ENCODE measurements at places on chromosomes 16 and 17.

- no peak for DNase-seq
- H3K4me1 ChIP-seq = no peaks in the 10 kb centered on the region
- H3K27ac ChIP-seq = no peak overlapping the region
- no peaks in the 10 kb centered on the region for H3K27me3 ChIP-seq
These were observed 43.3 kb downstream of the PARN start for GRCh38 chr16:14586637-14587305.

- H3K4me1 ChIP-seq = no peaks in the 10 kb centered on the region
- peak; percentile 58 for DNase-seq
- no peaks in the 10 kb centered on the region for H3K27me3 ChIP-seq
- H3K27ac ChIP-seq = peak overlapping the region; percentile 16
- H3K4me3 ChIP-seq = no peak overlapping the region
- H3K36me3 ChIP-seq = no peaks in the 10 kb centered on the region
These were observed 79.3 kb downstream of the ABCC12 start for GRCh38 chr16:48076455-48077012.

- DNase-seq = no peak
- no peaks in the 10 kb centered on the region for H3K36me3 ChIP-seq
- H3K4me3 ChIP-seq = no peak overlapping the region
- no peak overlapping the region for H3K27ac ChIP-seq
These were observed 6.1 kb upstream of the RNF157 start for GRCh38 chr17:76246080-76247066.

DNA sequence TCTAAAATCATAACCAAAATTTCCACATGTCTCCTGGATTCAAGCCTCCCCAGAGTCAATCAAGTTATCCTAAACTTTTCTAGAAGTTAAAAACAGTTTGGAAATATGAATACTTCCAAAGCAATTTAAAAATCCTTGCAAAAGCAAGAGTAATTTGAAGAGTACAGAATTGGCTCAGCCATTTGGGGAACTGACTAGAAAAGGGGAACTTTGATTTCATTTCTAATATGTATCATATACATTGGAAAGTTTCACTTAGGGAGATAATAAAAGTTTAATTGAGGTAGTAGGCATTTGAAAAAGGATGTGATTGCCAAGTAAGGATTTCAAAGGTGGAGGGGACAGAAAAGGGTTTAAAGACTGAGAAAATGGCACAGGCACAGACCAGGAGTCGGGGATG is 9.0 kb upstream of the SLFN12L start:
- H3K27ac ChIP-seq = no peak overlapping the region
- no peaks in the 10 kb centered on the region for H3K4me1 ChIP-seq
- no peaks in the 10 kb centered on the region for H3K36me3 ChIP-seq
- no peak overlapping the region for H3K4me3 ChIP-seq
- peaks cover 7% of the 10 kb centered on the region for H3K27me3 ChIP-seq
- no peak for DNase-seq

DNA sequence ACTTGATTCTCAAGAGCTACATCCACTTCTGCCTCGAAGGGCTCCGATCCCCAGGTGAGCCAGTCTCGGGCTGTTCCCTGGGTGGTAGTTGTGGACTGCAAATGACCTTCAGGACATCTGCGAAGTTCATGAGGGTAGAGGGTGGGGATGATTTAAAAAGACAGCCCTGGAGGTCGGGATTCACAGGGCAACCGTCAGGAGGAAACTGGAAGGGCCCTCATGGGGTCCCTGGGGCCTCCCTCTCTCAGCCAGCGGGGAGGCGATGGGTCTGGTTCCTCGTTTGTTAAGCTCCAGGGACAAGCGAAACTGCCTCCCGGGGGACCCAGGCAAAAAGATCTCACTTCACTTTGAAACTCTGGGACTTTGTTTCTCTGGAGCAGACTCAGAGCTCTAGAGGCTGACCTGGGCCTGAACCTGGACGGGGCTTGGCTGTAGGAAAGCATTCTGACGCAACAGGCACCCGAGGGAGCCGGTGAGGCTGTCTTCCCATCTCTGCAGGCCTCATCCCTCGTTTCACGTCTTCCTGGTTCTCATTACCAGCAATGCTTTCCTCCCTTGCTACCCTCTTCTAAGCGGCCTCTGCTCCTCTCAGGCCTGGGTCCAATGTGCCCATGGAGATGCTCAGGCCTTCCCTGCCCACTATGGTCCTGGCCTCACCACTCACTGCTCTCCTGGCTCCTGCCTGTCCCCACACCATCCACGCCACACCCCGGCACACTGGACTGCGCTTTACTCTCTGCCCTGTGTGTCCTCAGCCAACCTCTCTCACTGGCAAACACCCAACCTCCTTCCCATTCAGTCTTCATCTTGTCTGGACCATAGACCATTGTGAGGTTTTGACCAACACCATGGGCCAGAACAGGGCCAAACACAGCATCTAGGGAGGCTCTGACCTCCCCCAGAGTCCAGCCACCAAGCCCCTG is 214.2 kb upstream of the TNRC6C start:
- H3K36me3 ChIP-seq = no peaks in the 10 kb centered on the region
- no peak overlapping the region for H3K27ac ChIP-seq
- no peak overlapping the region for H3K4me3 ChIP-seq
- DNase-seq = no peak
- no peaks in the 10 kb centered on the region for H3K27me3 ChIP-seq

- no peak overlapping the region for H3K4me3 ChIP-seq
- no peaks in the 10 kb centered on the region for H3K4me1 ChIP-seq
- no peaks in the 10 kb centered on the region for H3K36me3 ChIP-seq
- no peak overlapping the region for H3K27ac ChIP-seq
- no peaks in the 10 kb centered on the region for H3K27me3 ChIP-seq
- no peak for DNase-seq
These were observed 275.8 kb upstream of the MAF start for GRCh38 chr16:79876332-79876730.

DNA sequence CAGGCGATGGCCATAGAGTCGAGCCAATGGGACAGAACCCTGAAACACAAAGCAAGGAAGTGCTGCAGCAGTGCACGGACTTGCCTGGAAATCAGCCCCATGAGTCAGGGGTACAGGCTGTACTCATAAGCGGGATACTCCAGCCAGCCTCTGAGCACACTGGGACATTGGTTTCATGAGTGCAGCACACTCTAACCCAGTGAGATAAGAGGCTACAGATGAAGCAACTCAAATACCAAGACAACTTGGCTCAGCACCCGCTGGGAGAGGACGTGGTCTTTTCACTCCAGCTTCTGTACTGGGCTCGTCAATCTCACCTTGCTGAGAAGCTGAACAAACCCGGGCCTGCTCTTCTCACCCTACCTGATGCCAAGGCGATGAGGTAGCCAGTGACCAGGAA is 98.2 kb downstream of the AXIN2 start:
- DNase-seq = peak; percentile 55
- no peaks in the 10 kb centered on the region for H3K36me3 ChIP-seq
- H3K4me3 ChIP-seq = no peak overlapping the region
- H3K27me3 ChIP-seq = peaks cover 4% of the 10 kb centered on the region
- H3K27ac ChIP-seq = no peak overlapping the region

GRCh38 chr17:72590882-72591281 is 470.1 kb downstream of the SOX9 start:
- no peaks in the 10 kb centered on the region for H3K36me3 ChIP-seq
- DNase-seq = no peak
- H3K27ac ChIP-seq = peak overlapping the region; percentile 45
- H3K27me3 ChIP-seq = no peaks in the 10 kb centered on the region
- peak overlapping the region; percentile 60 for H3K4me3 ChIP-seq
- H3K4me1 ChIP-seq = no peaks in the 10 kb centered on the region

- no peak for DNase-seq
- H3K4me3 ChIP-seq = no peak within 1 kb of the TSS
- no peaks in the 10 kb centered on the region for H3K4me1 ChIP-seq
- H3K27ac ChIP-seq = no peak within 1 kb of the TSS
- no peaks in the 10 kb centered on the region for H3K36me3 ChIP-seq
- H3K27me3 ChIP-seq = peaks cover 45% of the 10 kb centered on the region
These were observed at the start of gene OTOP3 for GRCh38 chr17:74935585-74936469. TSS of gene OTOP3 (plus strand) at chr17:74935898. CDS start at chr17:74935922, 24 bp downstream.

DNA sequence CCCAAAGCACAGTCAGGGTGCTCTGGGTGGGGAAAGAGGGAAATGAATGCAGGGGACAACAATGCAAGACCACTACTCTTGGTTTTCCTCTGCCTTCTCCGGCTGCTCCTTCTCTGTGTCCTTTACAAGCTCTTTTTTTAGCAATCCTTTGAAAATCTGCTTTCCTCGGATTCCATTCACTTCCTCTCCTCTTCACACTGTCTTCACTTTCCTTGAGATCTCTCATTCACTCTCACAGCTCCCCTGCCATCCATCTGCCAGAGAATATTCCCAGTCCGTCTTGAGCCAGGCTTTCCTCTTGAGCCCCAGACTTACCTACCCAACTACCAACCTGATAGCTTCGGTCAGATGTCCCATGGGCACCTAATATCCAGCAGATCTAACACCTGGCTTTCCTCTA is 11.0 kb upstream of the SPOP start:
- no peak overlapping the region for H3K4me3 ChIP-seq
- H3K27ac ChIP-seq = no peak overlapping the region
- no peaks in the 10 kb centered on the region for H3K4me1 ChIP-seq
- no peaks in the 10 kb centered on the region for H3K36me3 ChIP-seq
- H3K27me3 ChIP-seq = peaks cover 5% of the 10 kb centered on the region
- DNase-seq = no peak

DNA sequence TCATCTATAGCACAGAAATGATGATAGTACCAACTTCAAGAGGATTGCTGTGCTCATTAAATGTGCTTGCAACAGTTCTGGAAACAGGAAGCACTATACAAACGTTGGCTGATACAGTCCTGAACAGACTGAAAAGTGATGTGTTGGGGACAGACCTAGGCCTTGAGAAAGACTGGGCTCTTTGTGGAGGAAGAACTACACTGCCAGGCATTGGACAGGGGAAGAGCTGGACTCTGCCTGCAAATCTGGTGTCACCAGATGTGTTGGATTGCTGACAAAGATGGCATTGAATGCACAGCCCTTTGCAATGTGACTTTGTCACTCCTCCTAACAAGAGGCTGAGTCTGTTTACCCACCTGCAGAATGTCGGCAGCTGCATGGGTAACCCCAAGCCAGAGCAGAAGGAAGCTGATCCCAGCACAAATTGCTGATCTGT is 12.4 kb upstream of the ST6GALNAC2 start:
- H3K4me3 ChIP-seq = no peak overlapping the region
- no peak for DNase-seq
- no peaks in the 10 kb centered on the region for H3K36me3 ChIP-seq
- peaks cover 3% of the 10 kb centered on the region for H3K4me1 ChIP-seq
- no peak overlapping the region for H3K27ac ChIP-seq

GRCh38 chr17:75822119-75822799 is 21.9 kb downstream of the UNC13D start:
- no peaks in the 10 kb centered on the region for H3K27me3 ChIP-seq
- H3K36me3 ChIP-seq = peaks cover 18% of the 10 kb centered on the region
- DNase-seq = no peak
- no peak overlapping the region for H3K27ac ChIP-seq
